ENCODE measurements at places on chromosomes 1 and 21.

DNA sequence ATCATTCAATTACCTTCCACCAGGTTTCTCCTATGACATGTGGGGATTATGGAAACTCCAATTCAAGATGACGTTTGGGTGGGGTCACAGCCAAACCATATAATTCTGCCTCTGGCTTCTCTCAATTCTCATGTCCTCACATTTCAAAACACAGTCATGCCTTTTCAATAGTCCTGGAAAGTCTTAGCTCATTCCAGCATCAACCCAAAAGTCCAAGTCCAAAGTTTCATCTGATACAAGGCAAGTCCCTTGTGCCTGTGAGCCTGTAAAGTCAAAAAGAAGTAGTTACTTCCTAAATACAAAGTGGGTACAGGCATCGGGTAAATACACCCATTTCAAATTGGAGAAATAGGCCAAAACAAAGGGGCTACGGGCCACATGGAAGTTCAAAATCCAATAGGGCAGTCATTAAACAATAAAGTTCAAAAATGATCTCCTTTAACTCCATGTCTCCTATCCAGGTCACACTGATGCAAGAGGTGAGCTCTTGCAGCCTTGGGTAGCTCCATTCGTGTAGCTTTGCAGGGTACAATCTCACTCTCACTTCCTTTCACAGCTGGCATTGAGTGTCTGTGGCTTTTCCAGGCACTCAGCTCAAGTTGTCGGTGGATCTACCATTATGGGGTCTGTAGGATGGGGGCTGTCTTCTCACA lies 112.9 kb downstream of the FCRL5 start:
- no peak for DNase-seq

DNA sequence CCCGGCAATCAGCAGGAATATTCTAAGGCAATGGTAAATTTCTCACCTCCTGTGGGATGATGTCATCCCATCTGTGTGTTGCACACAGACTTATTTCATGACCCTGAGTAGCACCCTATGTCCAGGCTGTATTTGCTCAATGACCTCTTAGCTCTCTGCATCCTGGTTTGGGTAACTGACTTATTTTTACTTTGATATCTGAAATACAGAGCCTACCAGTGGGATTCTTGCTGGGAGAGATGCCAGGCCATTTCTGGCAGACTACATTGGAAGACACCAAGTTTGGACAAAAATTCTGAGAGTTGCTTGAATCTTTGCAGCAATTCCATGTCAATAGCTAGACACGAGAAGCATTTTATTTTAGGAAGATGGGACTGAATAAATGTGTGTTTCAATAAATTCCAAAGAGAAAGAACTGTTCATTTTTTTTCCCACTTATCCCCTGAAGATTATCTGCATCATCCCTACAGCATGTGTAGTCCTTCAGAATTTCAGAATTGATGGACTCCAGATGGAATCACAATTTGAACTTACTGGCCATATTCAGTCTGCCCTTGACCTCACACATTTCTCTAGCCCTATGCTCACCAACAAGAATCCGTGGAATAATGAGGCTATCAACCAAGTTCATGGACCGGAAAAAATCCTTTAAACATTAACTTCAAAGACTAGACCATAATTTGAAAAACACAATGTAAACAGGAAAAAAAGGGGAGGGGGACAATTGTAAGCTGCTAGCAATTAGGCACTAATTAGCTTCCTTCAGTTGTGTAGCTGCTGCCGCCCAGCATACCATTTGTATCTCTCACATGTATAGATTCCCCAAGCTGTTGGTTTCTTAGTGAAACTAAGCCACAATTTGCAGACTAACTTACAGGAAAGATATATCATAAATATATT lies 226.5 kb downstream of the HMCN1 start:
- DNase-seq: no peak

GRCh38 chr1:100907887-100908286 lies 12.0 kb downstream of the SLC30A7 start:
- DNase-seq: no peak

- no peak for DNase-seq
These were observed 28.0 kb downstream of the ODR4 start for GRCh38 chr1:186403632-186404031.

GRCh38 chr1:47198214-47198613 lies 8.4 kb upstream of the PDZK1IP1 start:
- DNase-seq: no peak

GRCh38 chr1:74729741-74730478 lies 2.9 kb downstream of the CRYZ start:
- DNase-seq: no peak

- DNase-seq: no peak
These were observed 26.8 kb downstream of the GADD45A start for GRCh38 chr1:67711855-67712212.

DNA sequence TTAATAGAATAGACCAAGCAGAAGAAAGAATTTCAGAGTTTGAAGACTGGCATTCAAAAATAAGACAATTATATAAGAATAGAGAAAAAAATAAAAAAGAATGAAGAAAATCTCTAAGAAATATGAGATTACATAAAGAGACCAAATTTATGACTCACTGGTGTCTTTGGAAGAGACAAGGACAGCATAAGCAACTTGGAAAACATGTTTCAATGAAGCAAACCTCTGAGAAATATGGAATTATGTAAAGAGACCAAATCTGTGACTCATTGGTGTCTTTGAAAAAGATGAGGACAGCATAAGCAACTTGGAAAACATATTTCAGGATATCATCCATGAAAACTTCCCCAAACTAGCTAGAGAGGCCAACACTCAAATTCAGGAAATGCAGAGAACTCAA lies 60.4 kb upstream of the LYPLAL1 start:
- no peak for DNase-seq

GRCh38 chr1:176626572-176627061 lies 163.6 kb downstream of the PAPPA2 start:
- DNase-seq: no peak

- no peak for DNase-seq
These were observed 10.1 kb upstream of the CNN3 start for GRCh38 chr1:94936861-94937620.

GRCh38 chr1:69952676-69953075 lies 252.7 kb downstream of the LRRC40 start:
- DNase-seq: no peak

DNA sequence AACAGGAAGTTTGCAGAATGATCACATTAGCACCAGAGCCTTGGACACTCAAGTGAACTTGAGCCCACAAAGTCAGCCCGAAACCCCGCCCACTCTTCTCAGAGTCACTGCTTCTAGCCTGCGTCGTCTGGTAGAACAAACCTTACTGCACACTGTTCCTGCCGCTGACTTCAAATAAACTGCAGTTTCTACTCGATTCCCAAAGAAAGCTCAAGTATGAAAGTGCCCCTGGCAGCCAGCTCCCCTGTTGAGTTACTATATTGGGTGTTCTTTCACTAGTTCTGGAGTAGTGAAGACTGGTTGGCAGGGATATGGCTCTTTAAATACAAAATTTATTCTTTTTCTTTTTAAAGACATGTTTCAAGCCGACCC lies 164.7 kb downstream of the GALNT2 start:
- no peak for DNase-seq

DNA sequence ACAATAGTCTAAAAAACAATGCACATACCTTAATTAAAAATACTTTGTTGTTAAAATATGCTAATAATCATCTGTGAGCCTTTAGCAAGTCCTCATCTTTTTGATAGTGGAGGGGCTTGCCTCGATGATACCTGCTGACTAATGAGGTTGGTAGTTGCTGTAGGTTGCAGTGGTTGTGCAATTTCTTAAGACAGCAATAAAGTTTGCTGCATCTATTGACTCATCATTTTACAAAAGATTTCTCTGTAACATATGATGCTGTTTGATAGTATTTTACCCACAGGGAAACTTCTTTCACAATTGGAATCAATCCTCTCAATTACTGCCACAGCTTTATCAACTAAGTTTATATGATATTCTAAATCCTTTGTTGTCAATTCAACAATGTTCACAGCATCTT lies 7.6 kb downstream of the C1orf87 start:
- DNase-seq: no peak

- no peak for DNase-seq
These were observed at the start of gene PDE4B for GRCh38 chr1:65792669-65793358. Gene PDE4B (plus strand): TSS chr1:65792895.

- no peak for DNase-seq
These were observed 42.3 kb upstream of the SLC6A9 start for GRCh38 chr1:44073528-44073927.

DNA sequence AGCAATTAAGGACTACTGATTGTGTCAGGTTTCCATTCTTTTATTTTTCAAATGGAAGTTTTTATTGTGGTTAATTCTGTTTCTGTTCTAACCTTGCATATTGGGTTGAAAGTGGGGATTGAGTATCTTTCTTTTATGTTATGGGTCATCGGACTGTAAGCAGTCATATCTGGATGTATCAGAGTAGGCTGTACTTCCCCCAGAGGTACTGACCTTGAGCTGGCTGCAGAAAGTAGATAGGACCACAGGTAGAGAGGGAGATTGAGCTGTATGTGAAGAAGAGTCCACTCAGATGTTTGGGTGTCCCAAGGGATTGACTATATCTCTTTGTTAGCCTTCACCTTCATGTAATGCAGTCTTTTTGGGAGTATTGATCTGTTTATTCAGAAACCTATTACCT lies 20.5 kb upstream of the ALG14 start:
- no peak for DNase-seq

DNA sequence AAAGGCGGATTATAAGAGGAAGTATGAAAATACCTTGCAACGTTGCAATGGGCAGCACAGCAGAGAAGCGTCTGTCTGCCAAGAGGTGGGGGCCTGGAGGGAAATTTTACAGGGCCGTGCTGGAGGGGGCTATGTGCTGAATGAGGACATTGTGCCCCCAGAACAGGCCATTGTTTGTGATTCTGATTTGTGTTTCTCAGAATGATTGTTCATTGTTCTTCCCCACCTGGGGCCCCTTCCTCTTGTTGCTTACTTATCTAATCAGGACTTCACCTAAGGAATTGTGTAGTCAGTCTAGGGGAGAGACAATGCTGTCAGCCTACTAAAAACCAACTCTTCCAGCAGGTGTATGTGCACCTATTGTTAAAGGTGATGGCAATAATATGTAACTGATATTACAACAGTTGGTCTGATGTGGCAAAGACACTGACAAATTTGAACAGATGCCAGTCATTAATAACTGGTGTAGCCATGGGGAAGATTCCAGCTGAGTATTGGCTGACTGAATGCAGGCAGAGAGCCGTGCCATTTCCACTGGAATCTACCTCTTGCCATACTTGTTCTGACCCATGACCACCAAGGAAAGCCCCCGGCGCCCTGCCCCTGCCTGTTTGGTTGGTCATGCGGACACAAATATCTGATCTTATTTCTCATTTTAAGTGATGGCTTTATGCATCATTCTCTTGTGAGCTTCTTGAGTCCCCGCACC lies 45.2 kb upstream of the PSEN2 start:
- DNase-seq: no peak

- DNase-seq: no peak
These were observed 61.9 kb downstream of the KIAA0040 start for GRCh38 chr1:175130649-175131045.

GRCh38 chr21:23725576-23725975 lies 1881.7 kb downstream of the MRPL39 start:
- no peak for DNase-seq

GRCh38 chr1:181630398-181630797 lies 147.1 kb downstream of the CACNA1E start:
- no peak for DNase-seq

GRCh38 chr1:235416662-235417049 lies 49.4 kb downstream of the TBCE start:
- no peak for DNase-seq

GRCh38 chr1:14516974-14517840 lies 81.3 kb upstream of the KAZN start:
- no peak for DNase-seq

- DNase-seq: no peak
These were observed 6.8 kb downstream of the BACH1 start for GRCh38 chr21:29305561-29305960.

- DNase-seq: no peak
These were observed 130.4 kb upstream of the ARHGEF16 start for GRCh38 chr1:3323796-3324703.

DNA sequence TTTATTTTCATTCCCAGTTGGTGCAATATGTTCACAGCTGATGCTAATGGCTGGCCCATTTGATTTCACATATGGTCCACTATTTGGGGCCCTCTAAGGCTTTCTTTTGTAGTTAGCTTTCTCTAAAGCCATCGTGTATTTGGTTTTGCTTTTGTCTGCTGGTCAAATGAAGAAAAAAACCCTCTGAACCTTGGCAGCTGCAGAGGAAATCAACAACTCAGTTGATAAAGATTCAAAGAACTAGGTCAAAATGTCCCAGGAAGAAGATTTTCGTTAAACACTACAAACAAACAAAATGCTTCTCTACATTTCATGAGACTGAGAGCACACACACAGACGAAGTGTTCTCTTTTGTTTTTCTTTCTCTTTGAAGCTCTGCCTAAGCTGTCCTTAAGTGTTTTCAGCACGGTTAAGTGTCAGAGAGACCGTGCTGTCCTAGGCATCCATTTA lies 655.0 kb downstream of the RWDD3 start:
- no peak for DNase-seq

DNA sequence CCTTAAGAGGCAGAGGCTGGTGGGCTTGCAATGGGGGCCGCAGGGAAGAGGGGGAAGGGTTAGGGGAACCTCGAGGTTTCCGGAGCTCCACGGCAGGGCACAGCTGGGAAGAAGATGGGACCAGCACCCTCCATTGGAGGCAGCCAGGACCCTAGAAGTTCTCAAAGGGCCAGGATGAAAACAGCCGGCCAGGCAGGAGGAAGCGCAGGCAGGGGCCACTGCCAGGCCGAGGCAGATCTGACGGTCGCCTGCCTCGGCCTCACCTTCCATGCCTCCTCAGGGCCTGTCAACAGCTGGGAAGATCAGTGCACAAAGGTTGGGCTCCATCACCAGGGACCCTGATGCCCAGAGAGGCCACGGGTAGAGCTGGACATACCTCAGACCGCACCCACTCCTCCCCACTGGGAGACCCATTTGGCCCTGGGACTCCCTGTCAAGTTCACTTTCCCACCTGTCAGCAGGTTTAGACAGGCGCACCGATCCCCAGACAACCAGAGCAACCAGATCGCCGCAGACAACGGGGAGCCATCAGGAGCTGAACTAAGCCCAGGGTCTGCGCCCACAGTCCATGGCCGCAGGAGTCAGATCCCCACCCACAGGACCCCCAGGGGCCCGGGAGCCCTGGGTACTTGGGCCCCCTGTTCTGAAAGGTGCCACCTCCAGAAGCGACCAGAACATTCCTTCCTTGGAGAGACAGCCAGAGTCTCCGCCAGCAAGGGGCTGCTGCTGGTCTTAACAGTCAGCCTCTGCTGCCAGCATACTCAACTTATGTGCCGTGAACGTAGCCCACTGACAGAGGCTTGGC lies 2.2 kb downstream of the SLC19A1 start:
- DNase-seq: no peak

- DNase-seq: peak; percentile 33
These were observed 323.1 kb upstream of the FAM78B start for GRCh38 chr1:166489670-166490436.

Measured in activated CD8-positive, alpha-beta memory T cell treated with anti-CD3 and anti-CD28 coated beads for 4 hours (primary cell).